ENCODE measurements at places on chromosomes 13 and 19. TPM values are rescaled to one million over a fixed set of nuclear protein-coding genes. Genes with fewer than 3 reads are reported as not detected.

DNA sequence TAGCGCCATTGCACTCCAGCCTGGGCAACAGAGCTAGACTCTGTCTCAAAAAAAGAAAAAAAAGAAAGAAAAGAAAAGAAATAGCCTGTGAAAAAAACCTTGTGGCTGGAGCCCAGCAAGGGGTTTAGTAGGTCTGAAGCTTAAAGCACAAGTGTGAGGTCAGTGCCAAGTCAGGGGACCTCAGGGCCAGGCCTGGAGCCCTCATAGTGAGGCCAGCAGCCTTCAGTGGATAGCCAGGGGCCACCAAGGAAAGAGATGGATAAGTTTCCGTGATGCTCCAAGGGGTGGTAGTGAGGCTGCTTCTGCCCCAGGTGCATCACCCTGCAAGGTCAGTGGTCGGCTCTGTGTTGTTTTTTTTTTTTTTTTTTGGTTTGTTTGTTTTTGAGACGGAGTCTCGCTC lies 12.9 kb downstream of the TINCR start:
- ATAC-seq, result no peak

The MYO1F gene
- 41.5 TPM for total RNA-seq

The ZNF227 gene
- total RNA-seq, result 10.6 TPM

DNA sequence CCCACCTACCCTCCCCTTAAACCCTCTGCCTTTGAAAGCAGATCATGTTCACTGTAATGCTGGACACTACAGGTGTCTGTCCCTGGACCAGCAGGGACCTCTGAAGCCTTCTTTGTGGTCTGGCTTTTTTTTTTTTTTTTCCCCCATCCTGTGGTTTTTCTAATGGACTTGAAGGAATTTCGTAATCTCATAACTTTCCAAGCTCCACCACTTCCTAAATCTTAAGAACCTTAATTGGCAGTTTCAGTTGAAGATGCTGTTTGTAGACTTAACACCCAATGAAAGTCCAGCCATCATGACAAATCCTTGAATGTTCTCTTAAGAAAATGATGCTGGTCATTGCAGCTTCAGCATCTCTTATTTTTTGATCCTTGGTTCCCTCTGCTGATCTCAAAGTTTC lies 45.0 kb upstream of the LRCH1 start:
- ATAC-seq, result no peak

DNA sequence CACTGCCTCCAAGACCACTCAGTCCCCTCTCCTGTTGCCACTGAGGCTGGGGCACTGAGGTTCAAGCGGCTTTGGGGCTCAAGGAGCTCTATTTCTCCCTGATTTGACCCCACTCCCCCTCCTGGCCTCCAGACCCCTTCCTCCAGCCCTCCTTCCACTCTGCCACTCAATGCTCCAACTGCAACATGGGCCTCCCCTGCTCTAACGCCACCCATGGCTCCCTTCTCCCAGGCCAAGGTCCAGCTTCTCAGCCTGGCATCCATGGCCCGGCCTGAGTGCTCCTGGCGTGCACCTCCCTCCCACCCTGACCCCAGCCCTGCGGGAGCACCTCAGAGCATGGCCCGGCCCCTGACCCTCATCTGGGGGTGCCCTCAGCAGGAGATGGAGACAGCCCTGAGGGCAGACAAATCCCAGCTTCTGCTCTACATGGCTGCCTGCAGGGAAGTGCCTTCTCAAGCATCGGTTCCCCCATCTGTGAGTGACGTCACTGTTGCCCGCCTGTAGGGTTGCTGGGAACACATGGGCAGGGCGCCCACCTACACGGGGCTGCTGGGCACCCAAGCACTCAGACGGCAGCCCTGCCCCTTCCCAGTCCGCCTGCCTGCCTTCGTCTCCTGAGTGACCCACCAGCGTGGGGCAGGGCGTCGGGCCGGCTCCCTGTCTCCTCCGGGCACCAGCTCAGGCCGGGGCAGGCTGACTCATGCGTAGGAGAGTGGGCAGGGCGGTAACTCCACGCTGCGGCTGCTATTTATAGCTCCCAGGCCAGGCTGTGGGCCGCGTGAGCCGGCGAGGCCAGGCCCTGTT lies 1.6 kb upstream of the DIRAS1 start:
- ATAC-seq, result peak; percentile 90

The CD79A gene
- 0.99 TPM for total RNA-seq

DNA sequence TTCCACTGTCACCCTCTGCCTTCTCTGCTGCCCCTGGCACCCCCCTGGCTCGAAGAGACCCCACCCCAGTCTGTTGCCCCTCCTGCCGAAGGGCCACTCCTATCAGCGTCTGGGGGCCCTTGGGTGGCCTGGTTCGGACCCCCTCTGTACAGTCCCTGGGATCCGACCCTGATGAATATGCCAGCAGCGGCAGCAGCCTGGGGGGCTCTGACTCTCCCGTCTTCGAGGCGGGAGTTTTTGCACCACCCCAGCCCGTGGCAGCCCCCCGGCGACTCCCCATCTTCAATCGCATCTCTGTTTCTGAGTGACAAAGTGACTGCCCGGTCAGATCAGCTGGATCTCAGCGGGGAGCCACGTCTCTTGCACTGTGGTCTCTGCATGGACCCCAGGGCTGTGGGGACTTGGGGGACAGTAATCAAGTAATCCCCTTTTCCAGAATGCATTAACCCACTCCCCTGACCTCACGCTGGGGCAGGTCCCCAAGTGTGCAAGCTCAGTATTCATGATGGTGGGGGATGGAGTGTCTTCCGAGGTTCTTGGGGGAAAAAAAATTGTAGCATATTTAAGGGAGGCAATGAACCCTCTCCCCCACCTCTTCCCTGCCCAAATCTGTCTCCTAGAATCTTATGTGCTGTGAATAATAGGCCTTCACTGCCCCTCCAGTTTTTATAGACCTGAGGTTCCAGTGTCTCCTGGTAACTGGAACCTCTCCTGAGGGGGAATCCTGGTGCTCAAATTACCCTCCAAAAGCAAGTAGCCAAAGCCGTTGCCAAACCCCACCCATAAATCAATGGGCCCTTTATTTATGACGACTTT lies 2.0 kb downstream of the ZFP36 start:
- ATAC-seq, result no peak
